IPS DF 19.7 (cell line): ENCODE measurements at places on chromosomes 12 and 14.

DNA sequence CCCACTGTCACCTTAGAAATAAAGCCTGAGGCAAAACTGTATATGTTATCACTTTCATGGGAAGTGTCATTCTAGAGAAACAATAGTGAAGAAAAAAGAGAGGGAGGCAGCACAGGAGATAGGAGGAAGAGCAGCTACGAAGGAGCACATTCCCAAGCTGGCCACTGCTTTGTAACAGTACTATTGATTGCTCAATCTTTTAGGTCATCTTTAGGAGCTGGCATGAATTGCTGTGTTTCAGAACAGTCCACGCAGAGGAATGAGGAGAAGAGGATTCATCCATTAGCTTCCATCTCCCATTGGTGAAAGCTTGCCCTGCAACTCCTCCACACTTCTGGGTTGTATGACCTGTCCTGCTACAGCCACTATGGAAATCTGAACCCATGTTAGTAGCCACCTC, 372.5 kb upstream of the DDHD1 start:
- no peak for DNase-seq

DNA sequence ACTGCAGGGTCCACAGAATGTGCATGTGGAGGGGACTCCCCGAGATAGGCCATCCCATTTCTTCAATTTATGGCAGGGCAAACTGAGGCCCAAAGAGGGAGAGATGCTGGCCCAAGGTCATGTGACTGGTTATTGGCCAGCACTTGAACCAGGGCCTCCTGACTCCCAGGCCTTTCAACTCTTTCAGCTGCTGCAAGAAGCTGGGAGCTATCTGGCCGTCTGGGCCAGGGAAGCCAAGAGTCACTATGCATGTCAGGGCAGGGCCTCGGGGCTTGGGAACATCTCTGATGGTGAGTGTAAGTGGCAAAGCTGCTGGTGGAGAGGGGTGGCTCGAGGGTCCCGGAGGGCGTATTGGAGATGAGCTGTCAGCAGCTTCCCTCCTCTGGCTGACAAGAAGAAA, 9.5 kb upstream of the LTBP2 start:
- no peak for DNase-seq

DNA sequence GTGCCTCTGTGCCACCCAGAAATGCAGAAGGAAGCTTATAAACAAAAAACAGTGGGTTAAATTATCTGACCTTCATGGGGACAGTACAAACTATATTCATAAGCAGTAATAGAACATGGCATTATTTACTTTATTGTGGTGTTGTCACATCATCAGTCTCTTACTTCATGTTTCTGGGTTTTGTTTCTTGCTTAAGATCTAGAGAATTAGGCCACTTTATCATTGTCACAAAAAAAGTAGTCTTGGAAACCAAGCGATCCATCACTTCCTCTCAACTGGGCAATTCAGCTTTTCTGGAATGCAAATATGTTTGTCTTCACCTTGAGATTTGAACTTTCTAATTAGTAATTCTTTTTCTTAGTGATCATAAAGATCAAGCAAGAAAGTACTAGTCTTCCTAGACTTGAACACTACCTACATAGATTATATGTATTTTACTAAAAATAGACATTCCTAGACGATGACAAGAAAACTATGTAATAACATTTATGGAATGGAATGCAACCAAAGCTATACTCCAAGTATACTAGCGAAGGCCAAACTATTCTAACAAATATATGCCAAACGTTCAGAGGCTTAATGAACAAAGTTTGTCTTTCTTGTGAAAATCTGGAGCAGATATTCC, 363.4 kb downstream of the DAD1 start:
- DNase-seq, result no peak

DNA sequence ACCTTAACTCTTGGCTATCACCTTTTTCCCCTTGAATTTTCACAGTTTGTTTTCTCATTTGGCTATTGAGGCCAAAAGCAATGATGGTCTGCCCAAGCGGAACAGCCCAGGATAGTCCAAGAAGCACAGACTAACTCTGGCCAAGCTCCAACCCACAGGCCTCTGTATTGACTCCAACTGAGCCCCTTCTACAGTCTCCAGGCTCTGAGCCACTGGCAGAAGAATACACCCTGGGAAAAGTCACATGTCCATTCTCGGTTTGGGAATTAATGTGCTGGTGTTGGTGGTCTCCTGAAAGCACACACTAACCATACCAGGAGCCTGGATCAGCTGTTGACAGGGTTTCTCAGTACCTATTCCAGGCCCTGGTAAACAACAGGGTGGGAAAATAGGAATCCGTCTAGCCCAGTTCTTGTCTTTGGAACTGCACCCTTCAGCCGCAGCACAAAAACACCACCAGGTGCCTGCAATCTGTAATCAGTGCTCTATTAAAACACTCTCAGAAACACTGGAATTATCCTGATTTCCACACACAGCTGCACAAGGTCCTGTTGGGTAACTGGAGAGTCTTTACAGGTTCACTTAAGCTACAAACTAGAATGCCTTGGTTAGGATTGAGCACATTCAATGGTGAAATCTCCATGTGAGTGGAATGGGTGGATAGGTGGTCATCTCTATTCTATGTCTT, 63.6 kb downstream of the STXBP6 start:
- DNase-seq, result no peak

DNA sequence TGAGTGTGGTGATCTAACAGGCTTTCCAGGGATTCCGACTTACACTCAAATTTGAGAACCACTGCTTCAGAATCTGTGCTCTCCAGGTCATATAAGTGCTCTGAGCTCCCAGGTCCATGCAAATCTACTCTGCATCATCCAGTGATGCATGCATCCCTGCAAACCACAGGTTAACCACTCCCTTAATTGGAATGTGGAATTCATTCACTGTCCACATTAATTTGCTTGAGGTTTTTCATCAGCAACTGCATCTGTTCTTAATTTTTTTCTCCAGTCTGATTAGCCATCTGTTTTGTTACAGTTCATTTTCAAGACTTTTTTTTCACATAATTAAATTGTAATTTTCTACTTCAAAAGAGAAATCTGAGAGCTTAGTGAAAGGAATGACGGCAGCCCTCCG, 43.4 kb upstream of the RIN3 start:
- DNase-seq, result no peak

DNA sequence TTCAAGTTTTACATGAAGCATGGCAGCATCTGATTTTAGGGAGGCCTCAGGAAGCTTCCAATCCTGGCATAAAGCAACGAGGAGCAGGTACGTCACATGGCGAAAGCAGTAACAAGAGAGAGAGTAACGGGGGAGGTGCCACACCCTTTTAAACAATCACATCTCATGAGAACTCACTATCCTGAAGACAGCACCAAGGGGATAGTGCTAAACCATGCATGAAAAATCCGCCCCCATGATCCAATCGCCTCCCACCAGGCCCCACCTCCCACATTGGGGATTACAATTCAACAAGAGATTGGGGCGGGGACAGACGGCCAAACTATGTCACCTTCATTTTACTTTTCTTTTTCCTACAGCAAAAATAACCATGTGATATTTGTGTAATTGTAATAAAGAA, 7.2 kb upstream of the MAP3K9 start:
- DNase-seq, result no peak

DNA sequence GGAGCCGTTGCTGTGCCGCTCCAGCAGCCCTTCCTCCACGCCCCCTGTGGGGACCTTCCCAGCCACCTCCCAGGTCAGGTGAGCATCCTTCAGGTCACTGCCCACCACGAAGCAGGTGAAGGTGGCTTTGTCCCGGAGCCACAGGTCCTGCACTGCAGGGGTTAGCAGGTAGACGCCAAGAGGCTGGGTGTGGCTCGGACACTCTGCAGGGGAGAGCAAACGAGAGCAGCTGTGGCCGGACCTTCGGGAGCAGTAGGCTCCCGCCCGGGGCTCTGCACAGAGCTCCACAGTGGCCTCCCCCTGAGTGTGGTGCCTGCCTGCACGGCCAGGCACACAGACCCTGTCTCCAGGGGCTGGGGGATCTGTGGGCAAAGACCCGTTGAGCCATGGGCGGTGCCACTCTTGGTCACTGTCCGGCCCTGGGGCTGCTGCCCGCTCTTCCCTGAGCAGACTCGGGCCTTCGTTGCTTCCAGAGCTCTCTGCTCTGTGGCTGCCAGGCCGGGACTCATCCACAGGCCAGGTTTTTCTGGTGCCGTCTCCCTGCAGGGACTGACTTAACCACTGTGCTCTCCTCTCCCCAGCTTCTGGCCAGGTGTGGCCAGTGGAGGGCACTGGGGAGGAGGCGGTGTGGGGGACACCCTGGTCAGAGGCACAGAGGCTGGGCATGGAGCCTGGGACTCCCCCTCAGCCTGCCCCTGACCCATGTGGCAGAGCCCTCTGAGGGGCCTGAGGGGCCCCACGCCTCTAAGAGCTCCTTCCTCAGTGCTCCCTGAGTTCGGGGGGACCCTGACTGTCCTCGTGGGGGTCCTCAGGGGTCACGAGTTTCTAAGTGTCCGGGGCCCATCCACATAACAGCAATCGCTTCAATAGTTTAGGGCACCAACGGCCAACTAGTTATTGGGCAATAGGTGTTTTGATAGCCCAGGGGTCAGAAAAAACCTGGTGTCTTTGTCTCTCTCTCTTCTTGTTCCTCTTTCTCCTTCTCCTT, 314.9 kb downstream of the TMEM121 start:
- DNase-seq, result no peak

DNA sequence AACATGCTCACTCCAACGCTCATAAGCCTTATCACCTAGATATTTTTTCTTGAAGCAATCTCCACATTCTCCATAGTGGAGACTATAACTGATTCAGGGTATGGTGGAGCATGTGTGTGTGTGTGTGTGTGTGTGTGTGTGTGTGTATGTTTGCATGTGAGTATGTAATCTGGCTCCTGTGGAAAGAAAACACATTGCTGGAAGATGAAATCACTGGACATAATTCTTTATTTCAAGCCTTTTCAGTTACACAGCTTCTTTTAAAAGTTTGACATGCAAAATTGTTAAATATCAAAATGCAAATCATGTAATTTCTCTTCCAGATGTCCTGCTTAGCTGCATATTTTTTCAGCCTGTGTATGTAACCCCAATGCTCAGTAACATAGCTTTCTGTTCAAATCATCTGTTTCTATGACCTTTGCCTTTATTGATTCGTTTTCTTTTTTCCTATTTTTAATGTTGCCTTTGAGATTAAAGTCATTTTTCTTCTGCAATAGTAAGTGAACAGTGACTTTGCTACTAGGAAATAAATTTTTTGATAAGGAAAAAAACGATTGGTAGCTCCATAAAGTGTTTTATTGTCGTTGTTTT, 80.5 kb upstream of the BTG1 start:
- DNase-seq, result no peak

DNA sequence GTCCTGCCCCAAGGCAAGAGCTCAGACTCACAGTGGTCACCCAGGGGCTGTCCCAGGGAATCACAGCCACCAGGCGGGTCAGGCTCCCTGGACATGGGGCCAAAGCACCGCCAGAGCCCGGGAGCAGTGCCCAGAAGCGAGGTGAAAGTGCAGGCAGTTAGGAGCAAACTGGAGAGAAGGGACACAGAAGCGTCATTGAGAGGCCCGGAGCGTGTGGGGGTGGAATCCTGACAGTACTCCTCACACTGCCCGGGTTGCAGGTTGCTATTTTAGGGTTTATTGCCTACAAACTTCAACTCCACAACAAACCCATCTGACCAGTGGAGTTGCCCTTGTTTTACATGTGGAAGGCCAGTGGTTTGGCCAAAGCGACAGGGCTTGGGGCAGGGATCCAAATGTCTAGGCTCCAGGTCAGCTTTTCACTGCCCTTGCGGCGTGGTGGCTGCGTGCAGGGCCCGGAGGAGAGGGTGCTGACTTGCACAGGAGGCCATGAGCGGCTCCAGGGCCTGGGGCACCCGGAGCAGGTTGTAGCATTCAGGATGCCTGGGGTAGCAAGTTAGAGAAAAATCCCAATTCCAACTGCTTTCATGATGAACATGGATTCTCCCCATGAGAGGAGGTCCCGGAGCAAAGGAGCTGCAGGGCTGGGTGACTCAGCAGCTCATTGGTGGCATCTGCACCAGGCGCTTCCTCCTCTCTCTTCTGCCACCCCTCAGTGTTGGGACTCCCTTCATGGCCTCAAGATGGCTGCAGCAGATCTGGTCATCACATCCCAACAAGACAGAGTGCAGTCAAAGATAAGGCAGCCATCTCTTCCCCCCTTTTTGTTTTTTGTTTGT, 112.3 kb upstream of the NCOR2 start:
- no peak for DNase-seq

- no peak for DNase-seq
Observed at GRCh38 chr14:104991896-104992230, 6.3 kb downstream of the CLBA1 start.

DNA sequence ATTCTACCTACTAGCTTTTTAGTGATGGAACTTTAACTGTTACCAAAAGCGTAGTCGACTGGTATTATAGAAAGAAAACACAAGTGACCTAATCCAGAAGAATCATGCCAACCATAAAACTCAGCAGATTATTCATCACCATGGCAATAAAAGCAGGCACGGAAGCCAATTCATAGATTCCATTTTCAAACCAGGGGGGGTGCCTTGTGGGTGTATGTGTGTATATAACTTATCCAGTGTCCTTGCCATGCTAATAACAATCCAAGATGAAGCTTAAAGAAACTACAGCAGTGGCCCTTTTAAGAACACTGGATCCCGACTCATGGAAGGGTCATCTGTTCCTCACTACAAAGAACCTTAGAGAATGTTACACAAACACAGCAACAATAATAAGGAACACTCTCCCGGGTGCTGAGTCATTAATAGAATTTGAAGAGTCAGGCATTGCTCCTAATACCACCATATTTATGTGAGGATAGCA, 61.0 kb downstream of the EPS8 start:
- DNase-seq, result no peak

DNA sequence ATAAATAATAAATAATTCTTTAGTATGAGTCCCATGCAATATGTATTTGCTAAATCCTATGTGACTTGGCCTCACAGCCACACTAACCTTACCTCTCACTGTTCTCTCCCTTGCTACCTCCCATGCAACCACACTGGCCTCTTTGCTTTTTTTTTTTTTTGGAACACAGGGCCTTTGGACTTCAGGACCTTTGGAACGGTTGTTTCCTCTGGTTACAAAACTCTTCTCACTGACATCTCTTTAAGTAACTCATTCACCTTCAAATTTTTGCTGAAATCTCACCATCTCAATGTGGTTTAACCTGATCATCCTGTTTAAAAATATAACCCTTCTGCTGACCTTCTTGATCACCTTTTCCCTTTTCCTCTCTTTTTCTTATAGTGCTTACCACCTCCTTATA, 194.0 kb downstream of the SSPN start:
- no peak for DNase-seq

- DNase-seq, result no peak
Observed at GRCh38 chr12:103928682-103929045, 1.5 kb upstream of the HSP90B1 start.

DNA sequence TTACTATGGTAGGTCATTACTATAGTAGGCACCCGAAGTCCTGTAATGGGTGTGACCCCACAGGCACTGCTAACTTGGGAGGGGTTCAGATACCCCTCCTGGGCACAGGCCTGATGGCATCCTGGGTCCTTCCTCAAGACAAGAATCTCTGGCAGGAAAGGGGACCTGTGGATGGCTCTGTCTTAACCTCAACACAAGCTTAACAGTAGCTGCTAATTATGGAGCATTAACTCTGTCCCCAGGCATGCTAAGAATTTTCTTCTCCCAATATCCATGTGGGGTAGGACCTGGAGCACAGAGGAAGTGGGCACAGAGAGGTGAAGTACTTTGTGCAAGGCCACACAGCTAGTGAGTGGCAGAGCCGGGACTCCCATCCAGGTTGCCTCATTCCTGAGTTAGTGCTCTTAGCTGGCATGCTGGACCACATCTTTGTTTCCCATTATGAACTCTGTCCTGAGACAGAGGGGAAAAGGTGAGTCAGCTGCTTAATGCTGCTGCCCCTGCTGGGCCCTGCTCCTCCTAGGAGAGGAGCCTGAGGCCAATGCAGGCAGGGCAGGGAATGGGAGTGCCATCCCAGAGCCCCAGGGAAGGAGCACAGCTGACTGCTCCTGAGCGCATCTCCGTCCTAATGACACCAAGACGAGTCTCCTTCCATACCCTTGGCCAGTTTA, 32.1 kb downstream of the GALNT16 start:
- DNase-seq, result no peak
